ENCODE measurements at places on chromosomes 1 and 21.

- DNase-seq = no peak
Measured at GRCh38 chr1:117030271-117030877, 28.8 kb downstream of the CD101 start.

DNA sequence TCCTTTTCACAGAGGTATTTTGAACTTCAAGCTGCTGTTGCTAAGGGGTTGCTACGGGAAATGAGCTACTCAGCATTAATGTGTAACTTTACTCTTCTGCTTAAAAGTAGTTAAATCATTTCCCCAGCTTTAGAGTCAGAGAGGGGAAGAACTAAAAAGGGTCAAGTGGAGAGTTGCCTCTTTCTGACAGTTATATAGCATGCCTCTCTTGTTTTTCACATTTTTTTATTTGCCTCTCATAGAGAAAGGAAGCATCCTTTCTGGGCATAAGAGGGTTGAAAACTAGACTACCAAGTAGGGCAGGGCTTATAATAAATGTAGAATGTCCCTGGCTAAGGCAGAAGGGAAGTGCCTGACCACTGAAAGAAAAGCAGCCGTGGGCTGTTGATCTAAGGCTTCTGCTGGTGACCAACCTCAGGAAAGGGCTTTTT, 10.1 kb upstream of the ELAVL4 start:
- no peak for DNase-seq

GRCh38 chr1:194175251-194175650, 988.8 kb upstream of the B3GALT2 start:
- DNase-seq = no peak

- DNase-seq = no peak
Measured at GRCh38 chr1:185920602-185921001, 186.4 kb downstream of the HMCN1 start.

GRCh38 chr21:42056468-42056867, 14.6 kb upstream of the UMODL1 start:
- no peak for DNase-seq

DNA sequence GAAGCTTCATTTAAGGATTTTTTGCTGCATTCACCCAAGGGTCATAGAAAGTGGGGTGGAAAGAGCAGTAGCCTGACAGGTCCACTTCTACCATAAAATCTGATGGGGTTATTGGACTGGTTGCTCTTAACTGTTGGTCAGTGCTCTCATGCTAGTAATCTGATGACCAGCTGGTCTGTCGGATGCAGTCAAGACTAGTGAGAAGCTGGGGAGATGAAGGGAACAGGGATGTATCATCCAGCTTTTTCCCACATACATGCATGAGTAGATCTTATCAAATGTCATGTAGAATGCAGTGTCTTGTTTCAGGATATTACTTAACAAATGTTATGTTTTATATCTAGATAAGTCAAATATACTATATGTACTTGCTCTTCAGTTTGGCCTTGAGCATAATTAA, 11.1 kb downstream of the ATP1B1 start:
- DNase-seq = no peak

DNA sequence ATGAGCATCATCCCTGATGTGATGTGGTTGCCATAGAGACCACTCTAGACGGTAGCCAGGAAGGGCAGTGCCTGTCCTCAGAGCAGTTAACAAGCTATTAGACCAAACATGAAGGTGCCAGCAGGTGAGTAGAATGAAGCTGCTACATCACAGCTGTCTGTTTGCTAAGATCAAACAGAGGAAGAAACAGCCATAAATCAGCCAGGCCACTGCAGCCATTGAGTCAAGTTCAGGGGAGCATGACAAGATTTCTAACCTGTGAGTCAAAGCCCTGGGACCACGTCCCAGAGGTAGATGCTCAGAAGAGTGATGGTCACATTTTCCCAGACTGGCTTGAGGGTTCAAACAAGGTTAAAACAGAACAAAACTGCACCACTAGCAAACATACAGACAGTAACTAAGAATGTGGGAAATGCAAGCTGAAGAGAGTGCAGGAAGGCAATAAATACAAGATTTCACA, 450.6 kb upstream of the DAB1 start:
- no peak for DNase-seq

DNA sequence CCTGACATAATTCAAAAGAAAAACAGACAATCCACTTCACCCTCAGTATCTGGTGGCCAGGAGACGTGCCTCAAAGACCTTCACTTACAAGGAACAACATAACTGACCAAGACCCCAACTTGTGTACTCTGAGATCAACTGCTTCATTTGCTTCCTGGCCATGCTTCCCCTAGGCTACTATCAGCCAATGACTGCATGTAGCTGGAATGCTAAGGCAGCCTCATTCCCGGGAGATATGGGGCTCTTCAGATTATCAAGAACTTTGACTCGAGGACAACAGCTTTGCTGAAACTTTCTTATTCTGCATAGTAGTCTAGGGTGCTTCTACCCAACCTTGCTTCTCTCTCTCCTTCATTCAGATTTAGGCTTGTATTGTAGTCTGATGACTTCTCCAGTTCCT, 11.7 kb upstream of the UCK2 start:
- no peak for DNase-seq
